ENCODE measurements at places on chromosomes 7 and 10. TPM values are rescaled to one million over a fixed set of nuclear protein-coding genes. Genes with fewer than 3 reads are reported as not detected.

The TMEM72 gene
- not detected for polyA plus RNA-seq

The SLC13A1 gene
- not detected for polyA plus RNA-seq

The HELLS gene
- 16.0 TPM for polyA plus RNA-seq

The AGMO gene
- 0.50 TPM for polyA plus RNA-seq

DNA sequence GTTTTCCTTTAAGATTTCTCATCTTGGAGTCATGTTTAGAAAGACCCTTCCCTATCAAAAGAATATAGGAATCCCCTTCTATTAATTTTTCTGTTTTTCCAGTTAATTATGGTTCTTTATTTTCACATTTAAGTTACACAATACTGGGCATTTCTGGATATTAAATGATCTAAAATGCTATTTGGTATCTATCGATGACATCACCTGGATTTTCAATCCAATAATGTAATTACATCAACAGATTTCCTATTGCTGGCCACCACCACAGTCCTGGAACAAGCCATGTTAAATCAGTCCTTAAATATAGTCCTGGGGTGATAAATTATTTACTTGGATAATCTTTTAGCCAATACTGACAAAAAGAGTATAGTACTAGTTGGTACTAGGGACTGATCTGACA, 48.0 kb downstream of the PUS7 start:
- no peaks in the 10 kb centered on the region for H3K27me3 ChIP-seq
- no peaks in the 10 kb centered on the region for H3K4me1 ChIP-seq
- no peak for DNase-seq
- H3K36me3 ChIP-seq = peaks cover 2% of the 10 kb centered on the region

GRCh38 chr7:14294637-14295036, 305.2 kb upstream of the ETV1 start:
- DNase-seq = no peak
- no peaks in the 10 kb centered on the region for H3K36me3 ChIP-seq
- no peaks in the 10 kb centered on the region for H3K27me3 ChIP-seq

DNA sequence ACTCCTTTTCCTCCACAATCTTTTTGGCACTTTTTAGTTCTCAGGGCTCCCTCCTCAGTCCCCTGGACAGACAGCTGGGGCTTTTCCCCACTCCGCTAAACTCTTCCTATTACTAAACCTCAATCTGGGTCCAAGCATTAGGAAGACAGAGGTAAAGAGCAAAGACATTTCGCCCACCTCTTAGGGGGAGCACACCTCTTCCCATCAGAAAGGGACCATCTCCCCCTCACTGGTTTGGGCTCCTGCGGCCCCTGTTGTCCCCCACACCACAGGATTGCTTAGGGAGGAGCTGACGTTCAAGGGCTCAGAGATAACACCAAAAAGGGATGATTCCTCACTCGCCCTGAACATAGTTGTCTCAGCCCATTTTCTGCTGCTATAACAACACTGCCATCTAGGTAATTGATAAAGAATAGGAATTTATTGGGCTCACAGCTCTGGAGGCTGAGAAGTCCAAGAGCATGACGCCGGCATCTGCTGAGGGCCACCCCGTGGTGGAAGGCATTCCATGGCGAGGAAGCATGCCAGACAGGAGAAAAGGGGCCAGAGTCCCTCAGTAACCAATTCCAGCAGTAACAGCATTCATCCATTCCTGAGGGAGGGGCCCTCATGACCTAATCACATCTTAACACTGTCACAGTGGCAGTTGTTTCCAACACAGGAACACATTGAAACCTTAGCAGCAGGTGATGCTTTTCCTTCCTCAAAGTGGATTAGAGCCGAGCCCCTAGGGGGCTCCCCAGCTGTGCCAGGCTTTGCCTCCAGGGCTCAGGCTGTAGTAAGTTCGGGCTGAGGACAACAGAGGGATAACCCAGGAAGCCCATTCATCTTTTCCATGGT, 209.6 kb downstream of the EBF3 start:
- H3K36me3 ChIP-seq = no peaks in the 10 kb centered on the region
- H3K4me3 ChIP-seq = no peak overlapping the region
- no peak overlapping the region for H3K27ac ChIP-seq
- no peak for DNase-seq

DNA sequence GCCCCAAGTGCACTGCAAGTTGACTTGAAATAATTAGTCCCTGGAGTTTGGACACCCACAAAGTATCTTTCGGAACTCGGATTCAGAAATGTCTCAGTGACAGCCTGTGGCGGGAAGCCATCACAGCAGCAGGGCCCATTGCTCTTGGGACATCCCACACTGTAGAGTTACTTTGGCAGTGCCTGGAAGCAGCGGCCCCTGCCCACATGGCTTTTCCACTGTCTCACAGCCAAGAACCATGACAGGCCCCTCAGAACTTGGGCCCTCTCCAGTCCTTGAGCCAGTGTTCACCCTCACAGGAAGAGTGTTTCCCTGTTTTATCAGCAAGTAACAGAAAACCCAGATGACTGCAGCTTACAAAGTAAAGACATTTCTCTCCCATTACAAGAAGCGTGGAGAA, 477.0 kb upstream of the GALNT17 start:
- no peaks in the 10 kb centered on the region for H3K27me3 ChIP-seq
- no peak for DNase-seq
- no peak overlapping the region for H3K27ac ChIP-seq
- no peaks in the 10 kb centered on the region for H3K36me3 ChIP-seq
- no peak overlapping the region for H3K4me3 ChIP-seq

GRCh38 chr7:44724276-44724675, 24.4 kb upstream of the ZMIZ2 start:
- no peak for DNase-seq
- peaks cover 14% of the 10 kb centered on the region for H3K4me1 ChIP-seq
- no peak overlapping the region for H3K4me3 ChIP-seq
- H3K27ac ChIP-seq = no peak overlapping the region
- no peaks in the 10 kb centered on the region for H3K27me3 ChIP-seq

GRCh38 chr10:48545462-48546145, 59.3 kb downstream of the ARHGAP22 start:
- no peaks in the 10 kb centered on the region for H3K4me1 ChIP-seq
- H3K27me3 ChIP-seq = peaks cover 15% of the 10 kb centered on the region
- no peak overlapping the region for H3K4me3 ChIP-seq

DNA sequence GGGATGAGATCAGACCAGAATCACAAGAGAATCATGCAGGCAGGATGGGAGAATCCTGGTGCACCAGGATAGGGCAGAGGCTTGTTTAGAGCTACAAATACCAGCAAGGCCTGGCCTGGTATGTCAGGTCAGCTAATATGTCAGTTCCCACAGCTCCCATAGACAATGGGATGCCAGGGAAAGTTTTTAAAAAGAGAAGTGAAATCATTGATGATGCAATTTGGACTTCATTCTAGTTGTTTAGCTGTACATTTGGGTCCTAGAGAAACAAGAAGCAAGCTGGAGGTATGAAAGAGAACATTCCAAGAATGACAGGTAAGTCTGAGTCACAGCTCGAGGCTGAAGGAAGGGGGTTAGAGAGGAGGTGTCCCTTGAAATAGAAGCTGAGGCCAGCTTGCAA, 45.2 kb downstream of the GPR141 start:
- no peak for DNase-seq
- H3K4me3 ChIP-seq = no peak overlapping the region
- no peak overlapping the region for H3K27ac ChIP-seq
- no peaks in the 10 kb centered on the region for H3K4me1 ChIP-seq

All from HepG2 (cell line).